ENCODE measurements at places on chromosomes 2 and 18. TPM values are rescaled to one million over a fixed set of nuclear protein-coding genes. Genes with fewer than 3 reads are reported as not detected.

- no peak overlapping the region for H3K4me3 ChIP-seq
- no peak overlapping the region for H3K27ac ChIP-seq
Measured at GRCh38 chr2:70988151-70988550, 6.5 kb downstream of the TEX261 start.

DNA sequence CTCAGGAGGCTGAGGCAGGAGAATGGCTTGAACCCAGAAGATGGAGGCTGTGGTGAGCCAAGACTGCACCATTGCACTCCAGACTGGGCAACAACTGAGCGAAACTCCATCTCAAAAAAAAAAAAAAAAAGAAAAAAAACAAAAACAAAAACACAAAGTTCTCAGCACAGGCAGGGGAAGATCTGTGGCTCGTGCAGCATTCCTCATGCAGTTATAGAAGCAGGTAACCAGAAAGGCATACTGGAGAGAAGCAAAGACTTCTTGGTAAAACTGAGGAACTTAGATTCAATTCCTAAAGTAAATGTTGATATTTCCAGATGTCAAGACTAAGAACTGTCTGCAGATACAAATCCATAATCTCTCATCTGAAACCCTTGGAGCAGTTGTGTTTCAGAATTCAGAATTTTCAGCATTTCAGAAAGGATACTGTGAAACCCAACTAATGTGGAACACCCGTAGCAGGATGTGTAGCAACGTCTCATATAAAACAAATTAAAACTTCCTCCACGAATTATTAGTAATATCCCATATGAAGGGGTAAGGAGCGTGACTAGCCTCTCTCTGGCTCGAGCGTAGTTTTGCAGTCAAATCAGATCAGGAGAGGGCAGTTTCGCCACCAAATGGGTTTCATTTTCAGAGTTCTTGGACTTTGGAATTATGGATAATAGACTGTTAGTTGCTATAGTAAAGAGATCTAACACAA is 13.2 kb upstream of the SLC25A52 start:
- H3K36me3 ChIP-seq: no peaks in the 10 kb centered on the region
- no peak overlapping the region for H3K27ac ChIP-seq
- no peak for DNase-seq
- peaks cover 4% of the 10 kb centered on the region for H3K27me3 ChIP-seq
- H3K4me3 ChIP-seq: no peak overlapping the region
- no peaks in the 10 kb centered on the region for H3K4me1 ChIP-seq

- H3K36me3 ChIP-seq: no peaks in the 10 kb centered on the region
- no peaks in the 10 kb centered on the region for H3K27me3 ChIP-seq
- H3K4me3 ChIP-seq: no peak overlapping the region
- no peak for DNase-seq
- no peaks in the 10 kb centered on the region for H3K4me1 ChIP-seq
Measured at GRCh38 chr2:11703700-11704099, 33.7 kb upstream of the NTSR2 start.

DNA sequence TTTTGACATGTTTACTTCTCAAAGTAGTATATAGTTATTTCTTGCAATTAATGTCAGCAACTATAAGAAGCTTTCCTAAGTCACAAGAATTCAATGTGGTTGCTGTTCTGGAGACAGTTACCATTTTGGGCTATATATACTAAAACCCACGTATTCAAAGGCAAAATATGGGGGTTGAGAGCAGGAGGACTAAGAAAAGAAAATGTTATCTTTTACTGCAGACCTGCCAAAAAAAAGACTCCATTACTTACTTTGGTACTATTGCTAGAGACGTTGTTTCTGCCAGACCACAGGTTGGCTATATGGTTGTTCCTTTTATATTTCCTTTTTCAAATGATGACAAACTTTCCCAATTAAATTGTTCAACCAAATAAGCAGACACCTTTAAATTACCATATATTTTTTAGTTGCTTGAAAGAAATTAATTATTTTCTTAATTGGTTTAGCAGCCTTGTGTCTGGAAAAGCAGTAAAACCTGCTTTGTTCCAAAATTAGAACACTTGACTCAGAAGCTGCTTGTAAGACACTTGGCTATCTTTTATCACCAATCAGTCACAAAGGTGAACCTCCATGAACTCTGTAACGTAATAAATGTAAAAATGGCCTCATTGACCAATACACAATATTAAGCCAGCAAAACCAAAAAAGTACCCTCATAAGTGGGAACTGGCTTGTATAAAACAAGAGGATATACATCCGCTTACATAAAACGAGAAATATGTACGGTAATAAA is 8.2 kb upstream of the OSGEPL1 start:
- H3K36me3 ChIP-seq: peaks cover 38% of the 10 kb centered on the region
- H3K4me1 ChIP-seq: no peaks in the 10 kb centered on the region
- no peak overlapping the region for H3K4me3 ChIP-seq
- no peak for DNase-seq

- H3K36me3 ChIP-seq: no peaks in the 10 kb centered on the region
- DNase-seq: peak; percentile 24
- H3K4me3 ChIP-seq: no peak overlapping the region
- H3K27me3 ChIP-seq: no peaks in the 10 kb centered on the region
- H3K4me1 ChIP-seq: no peaks in the 10 kb centered on the region
Measured at GRCh38 chr2:185979546-185980071, 241.0 kb downstream of the FSIP2 start.

DNA sequence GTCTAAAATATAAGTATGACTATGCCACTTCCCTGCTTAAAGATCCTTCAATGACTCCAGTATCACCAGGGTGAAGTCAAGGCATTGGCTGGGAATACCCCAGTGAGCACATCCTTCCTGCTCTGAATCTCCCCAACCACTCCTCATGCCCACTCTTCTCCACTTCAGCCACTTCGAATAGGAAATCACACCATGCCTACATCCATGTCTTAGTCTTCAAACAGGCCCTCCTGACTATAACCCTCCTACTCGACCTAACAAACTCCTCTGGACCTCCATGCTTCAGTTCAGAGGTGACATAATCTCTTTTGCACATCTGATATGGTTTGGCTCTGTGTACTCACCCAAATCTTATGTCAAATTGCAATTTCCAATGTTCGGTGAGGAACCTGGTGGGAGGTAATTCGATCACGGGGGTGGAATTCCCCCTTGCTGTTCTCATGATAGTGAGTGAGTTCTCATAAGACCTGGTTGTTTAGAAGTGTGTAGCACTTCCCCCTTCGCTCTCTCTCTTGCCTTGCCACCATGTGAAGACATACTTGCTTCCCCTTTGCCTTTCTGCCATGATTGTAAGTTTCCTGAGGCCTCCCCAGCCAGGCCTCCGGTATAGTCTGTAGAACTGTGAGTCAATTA is 87.8 kb upstream of the TFCP2L1 start:
- H3K36me3 ChIP-seq: peaks cover 51% of the 10 kb centered on the region

DNA sequence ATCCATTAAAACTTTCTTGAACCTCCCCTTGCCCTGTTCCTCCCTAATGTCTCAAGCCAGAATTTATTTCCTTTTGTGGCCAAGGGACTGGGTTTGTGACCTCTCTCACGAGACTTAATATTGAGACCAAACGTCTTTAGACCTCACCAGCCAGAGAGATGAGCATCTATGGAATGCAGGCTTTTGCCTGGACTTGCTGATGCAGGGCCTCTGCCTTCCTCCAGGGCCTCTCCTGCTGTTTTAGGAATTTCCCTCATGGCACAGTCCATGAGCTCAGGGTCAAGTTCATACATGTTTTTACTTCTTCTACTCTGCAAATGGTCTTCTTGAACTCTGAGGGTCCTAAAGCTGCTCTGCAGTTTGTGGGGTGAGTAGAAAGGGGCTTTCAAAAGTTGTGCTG is 22.3 kb downstream of the IL1B start:
- no peaks in the 10 kb centered on the region for H3K36me3 ChIP-seq
- peaks cover 19% of the 10 kb centered on the region for H3K4me1 ChIP-seq
- H3K4me3 ChIP-seq: no peak overlapping the region
- H3K27me3 ChIP-seq: no peaks in the 10 kb centered on the region

DNA sequence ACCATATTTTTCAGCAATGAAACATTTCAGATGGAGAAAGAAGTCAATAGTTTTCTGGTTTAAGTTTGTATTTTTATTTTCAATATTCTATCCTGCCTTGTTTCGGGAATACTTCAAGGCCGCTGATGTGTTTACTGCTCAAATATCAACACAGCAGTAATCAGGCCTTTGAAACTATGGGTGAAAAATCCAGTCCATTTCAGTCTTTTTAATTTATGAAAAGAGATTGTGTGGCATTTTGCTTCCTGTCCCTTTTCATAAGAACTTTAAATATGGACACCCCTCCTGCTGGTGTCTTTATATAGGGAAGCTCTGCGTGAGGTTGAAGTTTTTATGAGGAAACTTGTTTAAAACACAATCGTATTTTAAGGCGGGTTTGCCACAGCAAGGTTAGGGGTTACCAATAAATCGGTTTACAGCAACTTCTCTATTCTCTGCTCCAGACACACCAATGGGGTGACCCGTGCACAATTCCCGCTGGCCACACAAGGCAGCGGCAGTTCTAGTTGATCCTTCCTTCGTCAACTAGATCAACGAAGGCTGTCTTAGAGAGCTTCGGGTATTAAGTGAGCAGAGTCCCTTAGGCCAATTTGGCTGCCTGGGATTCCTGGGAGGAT is 1.2 kb upstream of the TANC1 start:
- peaks cover 14% of the 10 kb centered on the region for H3K4me1 ChIP-seq
- H3K4me3 ChIP-seq: no peak overlapping the region
- no peak overlapping the region for H3K27ac ChIP-seq
- no peaks in the 10 kb centered on the region for H3K36me3 ChIP-seq
- H3K27me3 ChIP-seq: peaks cover 31% of the 10 kb centered on the region
- DNase-seq: no peak

DNA sequence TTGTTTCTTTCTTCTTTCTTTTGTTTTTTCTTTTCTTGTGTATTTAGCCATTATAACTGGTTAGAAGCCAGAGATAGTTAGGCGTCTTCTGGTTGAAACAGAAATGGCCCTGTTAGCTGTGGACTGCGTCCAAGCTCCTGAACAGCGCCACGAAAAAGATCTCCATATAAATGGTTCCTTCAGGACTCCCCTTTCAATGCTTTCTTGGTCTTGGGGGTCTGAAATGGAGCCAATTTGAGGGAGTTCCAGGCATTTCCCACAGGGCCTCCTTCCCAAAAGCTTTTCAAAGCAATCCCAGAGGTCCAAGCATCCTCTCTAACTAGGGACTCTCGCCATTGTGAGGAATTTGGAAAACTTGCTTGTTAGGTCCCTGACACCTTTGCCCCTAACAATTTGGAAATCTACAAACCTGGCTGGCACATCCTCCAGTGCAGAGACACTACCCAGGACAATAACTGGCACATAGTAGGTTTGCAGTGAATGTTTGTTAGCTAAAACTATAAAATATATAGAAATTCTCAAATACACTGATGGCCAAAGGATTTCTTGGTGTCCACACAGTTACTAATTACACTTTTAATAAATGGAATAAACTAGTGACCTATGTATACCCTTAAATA is 80.1 kb downstream of the MYCN start:
- H3K36me3 ChIP-seq: no peaks in the 10 kb centered on the region
- H3K4me3 ChIP-seq: no peak overlapping the region
- no peak for DNase-seq
- peaks cover 8% of the 10 kb centered on the region for H3K27me3 ChIP-seq

- DNase-seq: no peak
- H3K27ac ChIP-seq: no peak overlapping the region
Measured at GRCh38 chr2:100865816-100866460, 46.0 kb downstream of the NPAS2 start.

DNA sequence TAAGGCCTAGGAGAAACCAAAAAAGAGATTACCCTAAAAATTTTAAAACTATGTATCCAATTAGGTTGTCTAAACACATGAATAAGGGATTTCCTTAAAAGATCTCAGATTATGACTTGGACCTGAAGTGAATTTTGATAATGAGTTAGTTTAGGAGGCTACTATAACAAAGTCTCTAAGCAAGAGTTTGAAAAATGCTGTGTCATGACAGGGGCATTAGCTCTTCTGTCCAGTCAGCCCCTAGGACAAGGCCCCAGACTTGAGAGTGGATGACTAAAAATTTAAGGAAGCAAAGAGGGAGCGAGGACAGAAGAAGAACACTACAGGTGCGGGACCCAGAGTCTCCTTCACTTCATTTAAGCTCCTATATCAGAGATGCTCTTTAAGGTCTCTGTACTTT is 135.9 kb downstream of the DTNB start:
- peaks cover 2% of the 10 kb centered on the region for H3K36me3 ChIP-seq
- no peak overlapping the region for H3K4me3 ChIP-seq
- H3K27ac ChIP-seq: no peak overlapping the region
- no peak for DNase-seq
- no peaks in the 10 kb centered on the region for H3K27me3 ChIP-seq

DNA sequence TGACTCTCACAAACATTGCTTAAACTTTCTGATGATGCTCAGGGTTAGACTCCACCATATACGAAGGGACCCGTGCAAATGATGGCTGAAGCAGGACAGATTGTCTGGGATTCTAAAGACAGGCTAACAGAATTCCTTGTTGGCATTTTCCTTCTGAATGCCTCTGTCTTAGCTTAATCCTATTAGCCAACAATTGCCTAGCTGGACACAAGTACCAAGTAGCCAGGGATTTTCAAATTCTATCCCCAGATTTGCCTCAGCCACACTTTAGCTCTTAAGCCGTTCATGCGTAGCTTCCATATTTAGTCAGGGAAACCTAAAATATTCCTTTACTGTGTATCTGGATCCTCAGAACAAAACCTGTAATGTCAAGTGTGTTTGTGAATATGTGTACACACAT is 40.0 kb downstream of the COL4A3 start:
- H3K36me3 ChIP-seq: no peaks in the 10 kb centered on the region
- DNase-seq: no peak
- no peak overlapping the region for H3K4me3 ChIP-seq
- peaks cover 20% of the 10 kb centered on the region for H3K27me3 ChIP-seq

- H3K4me1 ChIP-seq: no peaks in the 10 kb centered on the region
- H3K36me3 ChIP-seq: no peaks in the 10 kb centered on the region
- H3K27me3 ChIP-seq: peaks cover 42% of the 10 kb centered on the region
- DNase-seq: peak; percentile 82
- H3K4me3 ChIP-seq: peak overlapping the region; percentile 20
Measured at GRCh38 chr18:59308248-59308937, 10.1 kb downstream of the CPLX4 start.

- no peak overlapping the region for H3K4me3 ChIP-seq
- no peaks in the 10 kb centered on the region for H3K27me3 ChIP-seq
- no peaks in the 10 kb centered on the region for H3K36me3 ChIP-seq
- H3K27ac ChIP-seq: no peak overlapping the region
Measured at GRCh38 chr2:170863087-170863486, 46.4 kb downstream of the GAD1 start.

- H3K4me3 ChIP-seq: no peak overlapping the region
- H3K4me1 ChIP-seq: no peaks in the 10 kb centered on the region
- DNase-seq: no peak
- H3K27me3 ChIP-seq: no peaks in the 10 kb centered on the region
- no peak overlapping the region for H3K27ac ChIP-seq
- H3K36me3 ChIP-seq: no peaks in the 10 kb centered on the region
Measured at GRCh38 chr2:10221976-10222870, 80.5 kb upstream of the HPCAL1 start.

DNA sequence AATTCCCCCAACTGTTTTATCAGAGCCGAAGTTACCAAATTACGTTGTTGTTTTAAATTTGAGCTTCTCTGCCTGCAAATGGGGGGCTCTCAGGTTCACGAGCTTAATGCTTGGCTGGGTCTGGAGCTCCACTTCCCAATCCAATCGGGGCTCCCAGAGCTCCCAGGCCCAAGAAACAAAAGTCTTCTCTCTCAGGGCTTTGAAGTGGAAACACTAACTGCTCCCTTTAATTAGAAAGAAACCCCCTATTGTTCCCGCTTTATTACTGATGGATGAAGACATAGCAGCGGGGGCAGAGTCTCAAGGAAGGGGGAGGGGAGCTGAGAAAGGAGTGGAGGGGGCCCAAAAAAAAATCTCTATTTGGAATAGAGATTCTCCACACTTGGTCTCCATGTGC is 15.6 kb upstream of the PKDCC start:
- H3K27me3 ChIP-seq: peaks cover 11% of the 10 kb centered on the region
- H3K4me1 ChIP-seq: peaks cover 3% of the 10 kb centered on the region

Gene ACYP2
- 6.0 TPM for total RNA-seq

Gene COL4A4
- total RNA-seq: not detected

Gene FSIP2
- total RNA-seq: 0.28 TPM

Gene C18orf54
- total RNA-seq: 8.5 TPM

All from activated CD4-positive, alpha-beta T cell treated with anti-CD3 and anti-CD28 coated beads for 36 hours (primary cell).